ENCODE measurements at places on chromosomes 7 and 10.

DNA sequence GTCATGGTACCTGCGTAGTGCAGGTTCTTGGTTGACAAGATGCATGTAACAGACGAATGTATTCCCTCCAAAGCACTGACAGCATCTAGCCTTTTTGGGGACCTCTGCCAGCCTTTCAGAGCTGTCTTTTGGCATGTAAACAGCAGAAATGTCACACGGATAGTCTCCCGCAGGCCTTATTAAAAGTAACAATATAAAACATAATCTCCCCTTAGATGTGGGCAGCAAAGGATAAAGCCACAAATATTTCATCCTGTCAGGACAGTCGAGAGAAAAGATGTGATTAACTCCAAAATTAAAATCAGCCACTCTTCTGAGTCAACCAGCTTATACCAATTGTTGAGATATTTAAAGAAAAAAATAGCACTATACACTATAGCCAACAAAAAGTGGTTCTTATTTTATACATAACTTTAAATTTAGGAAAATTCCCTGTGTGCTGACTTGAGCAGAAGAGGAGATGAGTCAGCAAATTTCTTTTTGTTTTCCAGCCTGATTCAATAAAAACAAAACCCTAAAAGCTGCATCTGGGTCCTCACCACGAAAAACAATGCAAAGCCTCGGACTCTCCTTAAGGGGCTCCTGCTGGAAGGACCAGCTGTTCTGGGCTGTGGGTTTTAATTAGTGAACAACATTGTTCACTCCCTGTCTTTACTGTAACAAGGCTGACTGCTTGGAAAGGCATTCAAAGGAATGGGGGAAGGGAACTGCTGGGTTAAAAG, 240.2 kb downstream of the ADAM12 start:
- no peak for DNase-seq

DNA sequence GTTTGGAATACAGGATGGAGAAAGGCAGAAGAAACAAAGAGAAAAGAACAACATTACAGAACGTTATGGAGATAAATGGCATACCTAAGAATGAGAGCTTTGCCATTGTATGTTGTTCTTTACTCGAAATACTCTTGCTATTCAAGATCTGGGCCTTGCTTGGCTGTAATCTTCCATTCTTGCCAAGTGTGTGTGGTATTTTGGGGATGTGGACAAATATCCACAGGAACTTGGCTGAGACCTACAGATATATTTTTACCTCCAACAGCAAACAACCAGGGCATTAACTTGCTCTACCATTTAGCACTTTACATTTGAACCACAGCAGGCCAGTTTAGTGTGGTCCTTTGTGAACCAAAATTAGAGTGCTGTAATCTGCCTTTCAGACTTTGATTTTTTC, 76.3 kb downstream of the DKK1 start:
- no peak for DNase-seq

DNA sequence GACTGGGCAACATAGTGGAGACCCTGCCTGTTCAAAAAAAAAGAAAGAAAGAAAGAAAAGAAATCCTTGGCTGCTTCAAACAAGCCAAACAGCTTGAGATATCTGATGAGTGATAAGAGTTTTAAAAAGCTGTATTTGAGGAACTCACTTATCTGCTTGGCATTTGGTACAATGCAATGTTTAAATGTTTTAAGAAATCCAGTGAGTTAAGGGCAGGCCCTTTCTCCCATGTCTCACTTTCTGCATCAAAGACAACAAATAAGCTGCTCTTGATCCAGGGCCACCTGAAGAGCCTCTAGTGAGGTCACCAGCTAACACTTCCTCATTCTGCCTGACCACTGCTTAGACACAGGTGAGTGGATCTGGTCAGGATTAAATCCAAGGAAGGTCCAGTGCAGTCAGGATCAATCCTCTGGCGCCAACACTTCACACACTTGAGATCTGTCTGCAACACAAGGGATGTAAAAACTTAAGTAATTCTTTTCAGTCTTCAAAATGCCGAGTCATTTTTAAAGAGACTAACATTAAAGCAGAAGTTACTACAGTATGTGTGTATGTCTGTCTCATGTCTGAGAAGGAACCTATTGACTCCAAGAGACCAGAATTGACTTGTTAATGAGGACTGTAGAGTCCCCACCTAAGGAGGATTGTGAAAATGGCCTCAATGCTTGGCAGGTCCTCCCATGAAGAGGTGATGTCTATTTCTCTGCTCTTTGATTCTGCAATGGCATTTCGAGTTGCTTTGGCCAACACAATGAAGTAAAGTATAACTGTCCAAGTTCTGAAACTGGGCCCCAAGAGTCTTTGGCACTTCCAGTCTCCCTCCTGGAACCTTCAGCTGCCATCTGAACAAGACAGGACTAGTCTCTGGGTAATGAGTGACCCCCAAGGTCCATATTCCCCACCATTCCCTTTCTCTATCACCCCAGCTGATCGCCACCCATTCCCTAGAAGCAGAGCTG, 43.1 kb downstream of the CREB3L2 start:
- DNase-seq: peak; percentile 4

GRCh38 chr10:4767033-4767814, 58.8 kb upstream of the AKR1E2 start:
- DNase-seq: peak; percentile 8

DNA sequence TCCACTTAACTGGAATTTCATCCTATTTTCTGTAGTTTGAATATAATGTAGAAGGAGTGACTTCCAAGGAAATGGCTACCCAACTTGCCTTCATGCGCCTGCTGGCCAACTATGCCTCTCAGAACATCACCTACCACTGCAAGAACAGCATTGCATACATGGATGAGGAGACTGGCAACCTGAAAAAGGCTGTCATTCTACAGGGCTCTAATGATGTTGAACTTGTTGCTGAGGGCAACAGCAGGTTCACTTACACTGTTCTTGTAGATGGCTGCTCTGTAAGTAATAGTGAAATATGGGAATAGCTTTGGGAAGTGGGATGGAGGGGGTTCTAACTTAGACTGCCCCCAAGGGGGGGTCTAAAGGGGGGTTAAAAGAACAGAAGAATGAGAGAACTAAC, 34.5 kb downstream of the COL1A2 start:
- no peak for DNase-seq

GRCh38 chr7:141359740-141360415, 191.3 kb upstream of the AGK start:
- DNase-seq: no peak

- DNase-seq: no peak
Observed at GRCh38 chr7:140404565-140405065, 757 bp downstream of the RAB19 start.

- DNase-seq: no peak
Observed at GRCh38 chr7:122054393-122054792, 89.7 kb downstream of the AASS start.

DNA sequence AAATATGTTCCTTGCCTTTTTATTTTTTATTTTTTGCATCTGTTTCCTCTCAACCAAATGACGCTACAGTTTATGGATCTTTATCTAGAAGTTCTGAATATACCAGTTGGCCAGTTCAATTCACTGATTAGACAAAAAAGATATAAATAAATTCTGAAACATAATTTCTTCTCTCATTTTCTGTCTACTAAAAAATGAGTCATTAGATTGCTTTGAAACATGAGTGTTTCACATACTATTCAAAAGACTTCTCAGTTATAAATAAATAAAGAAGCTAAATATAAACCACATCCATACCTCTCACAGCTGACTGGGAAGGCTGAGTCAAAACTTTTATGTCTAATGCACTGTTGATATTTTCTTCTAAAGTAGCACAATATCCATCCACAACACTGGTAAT, 97.6 kb upstream of the GPR22 start:
- DNase-seq: no peak

DNA sequence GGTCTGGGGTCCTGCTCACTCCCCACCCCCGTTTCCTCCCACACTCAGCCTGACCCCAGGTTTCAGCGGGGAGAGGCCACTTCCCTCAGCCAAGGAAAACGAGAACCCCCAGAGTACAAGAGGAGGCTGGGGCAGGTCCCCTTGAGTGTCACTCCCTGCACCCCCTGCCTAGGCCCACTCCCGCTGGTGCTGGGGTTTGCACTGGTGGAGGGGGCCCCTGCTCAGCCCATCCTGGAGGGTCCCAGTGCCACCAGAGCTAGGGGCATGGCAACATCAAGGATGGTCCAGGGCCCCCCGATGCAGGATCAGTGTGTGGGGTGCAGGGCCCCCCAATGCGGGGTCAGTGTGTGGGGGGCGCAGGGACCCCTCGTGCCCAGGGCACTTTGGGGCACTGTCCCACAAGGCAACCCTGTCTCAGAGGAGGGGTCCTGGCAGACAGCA, 70.5 kb upstream of the KCTD7 start:
- no peak for DNase-seq

DNA sequence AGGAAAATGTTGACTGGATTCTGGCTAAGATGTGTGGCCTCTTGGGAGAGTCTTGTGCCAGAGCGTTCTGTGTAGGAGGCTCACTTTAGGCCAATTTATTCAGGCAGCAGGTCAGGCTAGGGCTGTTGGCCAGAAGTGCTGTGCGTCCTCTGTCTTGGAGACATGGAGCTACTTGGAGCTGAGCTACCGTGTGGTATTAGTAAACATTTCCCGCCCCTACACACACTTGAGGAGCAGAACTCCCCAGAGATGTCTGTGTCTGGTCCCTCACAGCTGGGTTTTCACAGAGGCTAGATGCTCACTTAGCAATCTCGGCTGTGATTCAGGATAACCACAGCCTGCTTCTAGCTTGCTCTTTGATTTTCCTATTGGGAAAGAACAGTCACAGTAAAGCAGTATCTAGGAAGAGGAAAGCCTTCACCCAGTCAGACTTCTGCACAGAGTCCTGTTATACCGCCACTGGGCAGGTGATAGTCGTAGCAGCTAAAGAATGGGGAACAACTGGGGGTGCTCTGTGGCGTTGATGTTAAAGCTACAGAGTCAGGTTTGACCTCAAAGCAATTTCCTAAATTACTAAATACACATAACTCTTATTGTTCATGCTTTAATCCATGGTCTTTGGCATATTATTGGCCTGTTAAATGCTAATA, 86.7 kb downstream of the MDFIC start:
- DNase-seq: no peak

- no peak for DNase-seq
Observed at GRCh38 chr10:82925547-82925946, 1050.6 kb downstream of the NRG3 start.
